ENCODE measurements at places on chromosomes 12 and 14.

DNA sequence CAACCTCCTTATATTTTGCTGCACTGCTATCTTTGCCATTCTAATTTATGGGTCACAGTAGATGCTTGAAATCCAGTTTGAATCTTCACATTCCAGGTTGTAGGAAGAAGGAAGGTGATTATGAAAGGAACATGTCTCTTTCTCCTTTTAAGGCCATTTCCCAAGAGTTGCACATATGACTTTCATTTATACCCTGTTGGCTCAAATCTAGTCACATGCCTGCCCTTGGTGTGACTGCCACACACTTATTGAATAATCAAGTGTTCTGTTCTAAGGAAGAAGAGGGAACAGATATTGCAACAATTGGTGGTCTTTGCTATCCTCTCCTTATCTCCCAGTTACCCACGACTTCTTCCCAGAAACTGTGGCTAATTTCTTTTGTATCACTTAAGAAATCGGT lies 404.3 kb downstream of the TMEM117 start:
- no peak for DNase-seq

GRCh38 chr14:20490563-20490962 lies 14.8 kb upstream of the RNASE10 start:
- no peak for DNase-seq

DNA sequence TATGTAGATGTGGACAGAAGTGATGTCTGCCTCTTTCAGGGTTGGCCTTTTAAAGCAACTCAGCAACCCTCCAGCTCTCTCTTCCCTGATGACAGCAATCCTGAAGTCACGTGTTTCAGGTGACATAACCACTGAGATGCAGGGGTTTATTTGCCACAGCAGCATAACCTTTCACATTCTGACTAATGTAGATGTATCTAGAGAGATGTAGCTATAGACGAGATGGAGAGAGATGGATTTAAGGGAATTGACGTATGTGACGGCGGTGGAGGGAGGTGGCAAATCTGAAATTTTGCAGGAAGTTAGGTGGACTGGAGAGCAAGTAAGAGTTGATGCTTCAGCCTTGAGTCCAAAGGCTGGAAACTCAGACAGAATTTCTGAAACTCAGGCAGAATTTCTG lies 126.0 kb downstream of the ZFP36L1 start:
- no peak for DNase-seq

DNA sequence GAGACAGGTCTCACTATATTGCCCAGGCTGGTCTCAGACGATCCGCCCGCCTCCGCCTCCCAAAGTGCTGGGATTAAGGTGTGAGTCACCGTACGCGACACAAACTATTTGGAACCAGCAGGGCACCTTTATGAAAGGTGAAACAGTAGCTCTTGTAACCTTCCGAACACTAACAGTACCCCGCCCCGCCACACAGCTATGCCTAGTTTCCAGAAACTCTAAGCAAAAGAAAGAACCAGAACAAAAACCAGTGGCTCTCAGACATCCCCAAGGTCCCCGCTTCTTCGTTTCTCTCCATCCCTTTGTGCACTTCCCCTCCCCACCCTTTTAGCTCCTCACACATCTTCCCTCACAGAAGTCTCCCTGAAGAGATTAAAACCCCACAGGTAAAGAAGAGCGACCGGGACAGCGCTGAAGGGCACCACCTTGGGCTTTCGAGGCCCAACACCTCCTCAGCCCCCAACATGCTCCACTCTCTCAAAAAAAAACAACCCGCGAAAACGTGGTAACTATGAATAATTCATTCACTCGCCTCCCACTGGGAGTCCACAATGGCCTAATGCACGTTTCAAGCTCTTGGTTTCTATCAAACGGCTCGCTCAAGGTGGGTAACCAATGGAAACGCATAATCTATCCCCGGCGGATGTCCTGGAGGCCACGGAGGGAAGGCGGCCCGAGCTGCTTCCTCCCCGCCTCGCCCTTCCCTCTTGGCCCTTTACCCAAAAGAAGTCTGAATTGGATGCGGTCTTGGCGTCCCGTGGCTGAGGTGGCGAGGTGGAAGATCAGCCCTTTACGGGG lies 877 bp downstream of the BAG5 start:
- no peak for DNase-seq

DNA sequence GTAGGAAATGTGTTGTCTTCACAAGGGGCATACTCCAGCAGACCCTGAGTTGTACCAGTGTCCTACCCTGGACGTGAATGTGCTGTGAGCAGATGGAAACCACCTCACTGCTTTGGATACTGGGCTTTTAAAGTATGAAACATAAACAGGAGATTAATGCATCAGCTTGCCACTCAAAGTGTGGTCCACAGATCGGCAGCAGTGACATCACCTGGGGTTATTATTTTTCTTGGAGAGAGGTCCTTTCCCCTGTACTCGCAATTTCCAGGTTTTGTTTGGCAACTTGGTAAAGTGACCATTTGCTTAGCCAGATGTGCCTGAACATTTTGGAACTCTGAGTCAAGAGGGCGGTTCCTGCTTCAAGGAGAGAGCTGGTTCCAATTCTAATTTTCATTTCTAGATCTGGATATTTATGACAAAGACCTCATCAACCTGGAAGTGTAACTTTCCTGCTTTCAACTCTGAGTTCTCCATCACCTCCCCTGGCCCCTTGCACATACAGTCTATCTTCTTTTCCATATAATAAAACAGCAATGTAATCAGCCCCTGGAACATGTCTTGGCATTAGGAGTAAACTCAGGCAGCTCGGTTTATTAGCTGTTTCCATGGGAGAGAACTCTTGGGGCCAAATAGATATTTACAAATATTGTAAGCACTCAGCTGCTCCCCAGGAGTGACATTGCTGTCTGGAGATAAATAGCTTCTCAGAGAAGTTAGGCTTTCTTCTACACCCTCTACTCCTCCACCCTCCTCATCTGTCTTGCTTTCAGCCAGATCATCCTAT lies 237.0 kb upstream of the TBX3 start:
- no peak for DNase-seq

DNA sequence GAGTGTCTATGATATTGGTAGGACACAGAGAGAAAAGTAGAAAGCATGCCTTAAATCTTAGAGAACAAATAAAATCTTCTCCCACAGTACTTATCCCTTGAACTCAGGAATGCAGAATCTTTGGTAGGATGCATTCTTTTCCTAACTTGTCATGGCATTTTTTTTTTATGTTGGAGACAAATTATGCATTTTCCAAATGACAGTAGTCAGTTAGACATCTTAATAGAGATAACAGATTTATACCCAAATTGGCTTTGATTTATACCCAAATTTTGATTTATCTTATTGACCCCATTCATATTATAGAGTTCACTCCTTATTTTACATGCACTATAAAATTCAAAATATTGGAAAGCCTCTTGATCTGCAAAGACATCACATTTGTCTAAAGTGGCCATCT lies 132.9 kb downstream of the CNTN1 start:
- DNase-seq: no peak

DNA sequence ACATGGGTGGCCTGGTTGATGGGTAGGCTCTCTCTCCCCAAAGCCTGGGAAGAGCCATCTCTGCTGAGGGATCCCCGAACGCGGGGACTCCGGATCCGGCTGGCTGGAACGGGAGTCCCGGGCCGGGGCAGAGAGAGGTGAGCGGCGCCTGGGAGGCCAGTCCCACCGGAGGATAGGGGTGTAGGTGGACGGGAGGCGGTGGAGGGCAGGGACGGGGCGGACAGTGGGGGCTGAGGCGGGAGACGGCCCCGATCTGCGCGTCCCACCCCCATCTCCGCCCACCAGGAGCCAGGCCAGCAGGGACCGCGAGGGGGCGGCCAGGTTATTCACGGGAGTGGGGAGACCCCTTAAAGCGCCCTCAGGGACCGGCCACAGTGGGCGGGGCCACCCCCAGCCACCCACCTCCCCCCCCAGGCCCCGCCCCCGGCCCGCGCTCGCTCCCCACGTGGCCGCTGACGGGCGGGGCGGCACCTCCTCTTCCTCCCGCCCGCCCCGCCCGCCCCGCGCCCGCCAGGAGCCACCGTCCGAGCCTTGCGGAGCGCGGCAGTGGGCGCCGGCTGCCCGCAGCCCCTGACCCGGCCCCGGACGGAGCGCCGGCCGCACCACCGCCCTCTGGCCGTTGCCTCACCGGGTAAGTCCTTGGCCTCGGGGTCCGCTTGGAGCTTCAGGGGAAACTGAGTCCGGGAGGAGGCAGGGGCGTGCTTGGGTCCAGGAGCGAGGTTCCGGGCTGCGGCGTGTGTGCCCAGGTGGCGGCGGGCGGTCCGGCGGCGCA lies at the start of gene INF2:
Gene INF2 (plus strand): TSS at position 510 of the 772 bp plus-strand sequence. CDS start 11,748 bp downstream, outside the sequence.
- no peak for DNase-seq

GRCh38 chr12:125137766-125138344 lies 72.6 kb downstream of the AACS start:
- no peak for DNase-seq

- DNase-seq: no peak
Observed at GRCh38 chr12:80170915-80171314, 71.6 kb downstream of the OTOGL start.

- no peak for DNase-seq
Observed at GRCh38 chr14:102088012-102088792, 1.4 kb upstream of the HSP90AA1 start.

DNA sequence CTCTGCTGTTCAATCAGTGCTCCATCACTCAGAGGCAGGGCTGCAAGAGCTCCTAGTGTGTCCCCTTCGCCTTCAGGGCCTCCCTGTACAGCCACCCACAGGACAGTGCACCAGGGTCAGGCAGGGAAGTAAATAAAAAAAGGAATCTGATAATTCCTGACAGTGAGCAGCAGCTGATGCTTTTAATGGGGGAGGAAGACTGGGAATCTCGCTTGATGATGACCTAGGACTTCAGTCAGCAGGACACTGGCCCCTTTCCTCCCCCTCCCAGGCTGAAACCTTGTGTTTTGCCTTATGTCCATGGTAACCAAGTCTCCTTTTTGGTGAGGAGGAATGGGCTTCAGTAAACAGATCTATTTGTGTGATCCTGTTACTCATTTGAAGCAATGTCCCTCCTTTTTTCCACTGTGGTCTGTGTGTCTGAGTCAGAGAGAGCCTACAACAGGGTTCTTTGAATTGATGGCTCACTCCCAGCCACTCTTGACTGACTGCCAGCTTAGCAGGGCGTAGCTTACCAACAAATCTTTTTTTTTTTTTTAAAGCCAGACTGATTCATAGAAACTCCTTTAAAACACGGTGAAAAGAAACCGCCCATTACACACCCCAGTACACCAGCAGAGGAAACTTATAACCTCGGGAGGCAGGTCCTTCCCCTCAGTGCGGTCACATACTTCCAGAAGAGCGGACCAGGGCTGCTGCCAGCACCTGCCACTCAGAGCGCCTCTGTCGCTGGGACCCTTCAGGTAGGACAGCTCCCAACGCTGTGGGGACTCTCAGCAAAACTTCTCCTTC lies at the start of gene EMP1:
Gene EMP1 (plus strand): TSS at position 597 of the 792 bp plus-strand sequence. CDS start 14,785 bp downstream, outside the sequence.
- peak; percentile 69 for DNase-seq

All from occipital lobe (tissue), 3 donors.